ENCODE measurements at places on chromosomes 1 and 21. TPM values are rescaled to one million over a fixed set of nuclear protein-coding genes. Genes with fewer than 3 reads are reported as not detected.

The CFHR3 gene
- 0.39 TPM for total RNA-seq

DNA sequence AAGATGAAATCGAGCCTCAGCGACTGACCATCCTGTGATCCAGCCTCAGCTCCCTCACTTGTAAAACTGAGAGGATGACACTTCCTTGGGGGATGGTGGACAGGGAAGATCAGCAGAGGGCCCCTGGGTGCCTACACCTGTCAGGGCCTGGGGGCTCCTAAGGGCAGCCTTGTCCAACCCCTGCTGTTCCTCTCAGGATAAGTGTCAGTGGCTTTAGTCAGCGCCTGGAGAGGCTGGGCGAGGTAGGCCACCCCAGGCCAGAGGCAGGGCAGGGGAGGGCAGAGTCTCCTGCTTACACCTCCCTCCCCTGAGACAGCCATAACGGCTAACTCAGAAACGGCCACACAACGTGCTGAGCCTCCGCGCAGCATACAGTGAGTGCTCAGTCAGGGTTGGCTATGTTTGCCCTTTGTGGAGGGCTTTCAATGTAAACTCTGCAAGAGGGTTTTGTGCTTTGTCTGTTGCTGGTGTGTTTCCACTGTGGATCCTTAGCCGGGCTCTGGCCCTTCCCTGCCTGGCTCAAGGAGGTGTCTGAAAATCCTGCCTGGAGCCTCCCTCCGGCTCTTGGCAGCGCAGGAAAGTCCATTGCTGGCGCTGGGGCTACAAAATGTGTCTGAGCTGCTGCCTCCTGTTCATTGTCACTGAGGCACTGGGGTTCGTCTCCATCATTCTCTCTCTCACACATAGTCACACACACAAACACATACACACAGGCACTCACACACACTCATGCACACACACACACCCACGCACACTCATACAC is 588.4 kb downstream of the PTPRU start:
- no peak for DNase-seq

DNA sequence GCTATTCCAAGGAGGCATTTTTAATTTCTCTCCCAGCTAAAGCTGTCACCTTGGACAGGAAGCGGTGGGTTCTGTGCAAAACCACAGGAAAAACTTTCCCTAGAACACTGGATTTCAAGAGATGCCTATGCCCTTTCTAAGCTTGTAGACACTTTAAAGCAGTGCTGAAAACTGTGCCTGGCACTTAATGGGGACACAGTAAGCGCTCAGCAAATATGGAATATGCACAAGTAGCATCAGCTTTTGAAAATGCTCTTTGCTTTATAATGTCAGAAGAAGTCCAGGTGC is 50.9 kb upstream of the TARBP1 start:
- DNase-seq: no peak

The GABPA gene
- 38.9 TPM for total RNA-seq

DNA sequence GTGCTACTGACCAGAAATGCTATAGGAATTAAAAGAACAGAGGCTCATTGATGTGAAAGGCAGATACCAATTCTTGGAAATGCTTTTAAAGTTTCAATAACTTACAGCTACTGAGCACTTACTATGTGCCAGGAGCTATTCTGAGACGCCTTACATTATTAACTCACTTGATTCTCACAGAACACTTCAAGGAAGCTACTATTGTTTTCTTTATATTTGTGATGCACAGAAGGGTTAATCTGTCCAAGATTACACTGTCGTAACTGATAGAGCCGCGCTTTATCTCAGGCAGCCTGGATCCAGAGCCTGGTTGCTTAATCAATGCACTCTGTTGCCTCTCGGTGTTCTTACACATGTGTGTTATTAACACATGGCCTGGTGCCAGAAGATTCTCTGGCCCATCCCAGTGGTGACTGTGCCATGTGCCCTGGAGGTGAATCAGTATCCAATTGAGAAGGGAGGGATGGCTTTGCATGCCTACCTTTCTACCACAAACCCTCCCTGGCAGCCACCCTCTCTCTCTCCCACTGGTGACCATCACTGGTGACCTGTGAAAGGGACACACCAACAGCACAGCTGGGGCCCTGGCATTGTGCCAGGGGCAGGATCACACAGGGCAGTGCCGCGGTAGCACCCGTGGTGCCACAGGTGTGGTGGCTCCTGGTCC is 8.8 kb downstream of the FMO1 start:
- DNase-seq: peak; percentile 21

GRCh38 chr1:191993549-191993948 is 164.7 kb upstream of the RGS18 start:
- DNase-seq: no peak

GRCh38 chr1:69088571-69088970 is 479.2 kb upstream of the LRRC7 start:
- no peak for DNase-seq

DNA sequence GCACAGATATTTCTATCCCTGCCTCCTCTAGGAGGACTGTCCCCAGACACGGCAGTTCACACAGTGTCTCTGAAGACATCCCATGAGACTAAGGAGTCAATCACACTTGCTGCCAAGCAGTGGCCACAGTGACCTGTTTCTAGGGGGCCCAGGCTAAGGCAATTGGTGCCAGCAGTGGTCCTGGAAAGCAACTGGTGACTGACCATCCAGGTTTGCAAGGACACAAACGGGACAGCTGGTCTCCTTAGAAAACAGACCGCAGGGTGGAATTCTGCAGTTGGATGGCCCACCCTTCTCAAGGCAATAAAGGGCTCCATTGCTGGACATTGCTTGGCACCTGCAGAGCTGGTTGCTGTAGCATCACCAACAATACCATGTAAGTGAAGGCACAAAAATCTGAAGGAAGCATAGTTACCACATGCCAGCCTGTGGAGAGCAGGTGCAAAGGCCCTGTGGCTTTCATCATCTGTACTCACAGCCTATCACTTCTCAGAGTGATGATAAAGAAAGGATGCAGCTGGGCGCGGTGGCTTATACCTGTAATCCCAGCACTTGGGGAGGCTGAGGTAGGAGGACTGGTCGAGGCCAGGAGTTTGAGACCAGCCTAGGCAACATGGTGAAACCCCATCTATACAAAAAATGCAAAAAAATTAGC is 81.5 kb downstream of the STUM start:
- DNase-seq: no peak

The RXFP4 gene
- total RNA-seq: not detected

- DNase-seq: no peak
Observed at GRCh38 chr1:68363339-68363738, 86.4 kb downstream of the RPE65 start.

The TINAGL1 gene
- 28.6 TPM for total RNA-seq

GRCh38 chr1:188462837-188463236 is 1634.1 kb downstream of the PLA2G4A start:
- DNase-seq: no peak

DNA sequence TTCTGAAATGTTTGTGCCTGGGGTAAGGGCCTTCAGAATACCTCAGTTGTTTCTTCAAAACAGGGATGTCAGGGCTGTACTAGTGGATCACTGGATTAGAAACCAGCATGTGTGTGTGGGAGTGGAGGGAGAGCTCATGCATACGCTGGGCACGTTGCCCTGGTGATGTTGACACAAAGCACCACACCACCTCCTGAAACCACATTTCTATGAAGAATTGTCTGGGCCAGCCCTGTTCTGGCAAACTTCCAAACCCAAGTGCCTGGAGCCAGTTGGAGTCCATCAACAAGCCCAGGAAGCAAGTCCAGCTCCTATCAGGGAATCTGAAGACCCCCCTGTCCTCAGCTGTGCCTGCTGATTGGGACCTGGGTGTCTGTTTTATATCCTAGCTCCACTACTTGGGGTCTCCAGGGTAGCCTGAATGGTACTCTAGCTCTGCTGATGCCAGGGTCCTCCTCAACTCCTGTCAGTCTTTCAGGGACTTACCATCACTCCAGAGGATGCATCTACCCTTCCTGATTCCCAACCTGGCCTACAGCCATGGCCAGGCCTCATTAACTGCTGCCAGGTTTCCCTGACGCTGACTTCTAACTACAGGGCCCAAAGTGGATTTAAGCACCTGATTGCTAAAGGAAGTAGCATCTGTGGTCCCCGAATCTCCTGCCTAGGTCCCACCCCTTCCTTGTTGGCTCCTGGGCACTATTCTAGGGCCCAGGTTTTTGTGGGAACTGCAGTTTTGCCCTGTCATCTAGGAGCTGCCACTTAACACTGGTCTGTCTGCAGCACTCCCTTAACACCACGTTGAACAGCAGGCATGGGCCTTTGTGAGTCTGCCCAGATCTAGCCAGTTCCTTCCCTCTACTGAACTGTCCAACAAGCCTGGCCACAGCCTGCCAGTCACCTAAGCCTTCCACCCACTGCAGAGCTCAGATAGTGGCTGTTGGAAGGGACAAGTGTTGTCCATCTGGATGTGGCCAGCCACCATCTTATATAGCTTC is 45.5 kb downstream of the LPAR3 start:
- DNase-seq: no peak

- no peak for DNase-seq
Observed at GRCh38 chr1:18602533-18603211, 28.0 kb upstream of the PAX7 start.

- no peak for DNase-seq
Observed at GRCh38 chr1:73306899-73307555, 890.9 kb downstream of the LRRIQ3 start.

- DNase-seq: peak; percentile 73
Observed at GRCh38 chr1:84374991-84375696, 23.1 kb upstream of the DNASE2B start.

GRCh38 chr1:66283622-66284041 is 250.3 kb upstream of the SGIP1 start:
- DNase-seq: no peak

The CD58 gene
- total RNA-seq: 18.0 TPM

DNA sequence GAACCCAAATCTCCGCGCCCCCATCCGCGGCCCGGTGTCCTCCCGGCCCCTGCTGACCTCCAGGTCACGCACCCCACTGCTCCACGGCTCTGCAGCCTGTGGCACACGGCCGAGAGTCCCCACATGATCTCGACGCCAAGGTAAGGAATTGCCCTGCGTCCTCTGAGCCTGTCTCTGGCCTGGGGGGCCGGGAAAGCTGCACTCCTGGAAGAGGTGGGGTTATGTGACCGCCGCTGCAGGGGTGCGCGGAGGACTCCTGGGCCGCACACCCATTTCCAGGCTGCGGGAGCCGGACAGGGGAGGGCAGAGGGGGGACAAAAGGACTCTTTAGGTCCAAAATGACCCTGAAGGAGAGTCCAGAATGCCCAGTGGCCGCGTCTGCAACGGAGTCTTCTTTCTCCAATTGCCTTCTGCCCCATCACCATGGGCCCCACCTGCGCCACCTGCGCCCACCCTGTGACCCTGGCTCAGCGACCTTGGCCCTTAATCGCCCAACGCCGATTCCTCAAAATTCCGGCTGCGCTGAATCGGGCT is 997 bp upstream of the SIM2 start:
- DNase-seq: no peak

DNA sequence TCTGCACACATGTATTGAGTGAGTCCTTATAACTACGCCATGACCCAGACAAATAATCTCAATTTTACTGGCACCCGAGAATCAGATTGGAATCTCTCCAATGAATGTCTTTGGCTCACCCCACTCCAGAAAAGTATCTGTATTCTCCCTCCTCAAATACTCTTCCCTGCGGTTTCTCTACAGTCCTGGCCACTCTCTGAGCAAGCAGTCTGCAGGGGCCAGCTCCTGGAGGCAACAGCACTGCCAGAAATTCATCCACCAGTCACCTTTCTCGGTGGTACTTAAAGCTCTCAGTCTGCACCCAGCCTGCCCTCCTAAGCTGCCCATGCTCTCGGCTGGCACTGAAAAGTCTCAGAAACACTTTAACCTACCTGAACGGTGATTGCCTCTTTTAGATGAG is 16.1 kb upstream of the LYST start:
- DNase-seq: no peak

The CHD5 gene
- 1.4 TPM for total RNA-seq

- no peak for DNase-seq
Observed at GRCh38 chr1:207990876-207991582, 80.1 kb upstream of the CD34 start.

DNA sequence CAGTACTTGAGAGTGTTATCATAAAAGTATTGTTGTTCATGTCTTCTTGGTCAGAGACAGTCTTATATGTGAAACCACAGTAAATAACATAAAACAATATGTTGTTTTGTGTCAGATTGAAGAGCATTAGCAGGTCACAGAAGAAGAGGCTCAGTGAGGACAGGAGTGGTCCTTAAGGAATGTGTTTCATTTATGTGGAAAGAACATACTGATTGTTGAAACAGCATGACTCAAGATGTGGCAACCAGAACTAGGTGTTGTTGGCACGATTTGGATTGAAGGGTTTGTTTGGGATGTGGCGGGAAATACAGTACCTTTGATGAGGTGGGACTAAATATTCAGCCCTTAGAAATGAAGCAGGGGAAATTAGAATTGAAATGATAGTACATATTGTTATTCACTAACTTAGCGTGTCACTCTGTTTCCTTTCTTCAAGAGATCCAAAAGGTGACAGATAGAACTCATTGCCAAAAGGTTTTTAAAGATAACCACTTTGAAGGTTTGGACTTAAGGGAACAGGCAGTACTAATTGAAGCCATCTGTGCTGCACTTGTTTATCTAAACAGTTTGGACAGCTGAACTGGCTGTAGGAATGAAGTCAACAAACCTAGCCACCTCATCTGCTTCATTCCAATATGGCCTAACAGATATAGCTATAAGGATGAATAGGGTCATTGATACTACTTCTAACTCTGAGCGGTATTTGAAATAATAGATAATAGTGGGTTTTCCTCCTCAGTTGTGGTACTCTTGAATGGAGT is 14.4 kb downstream of the RALGPS2 start:
- no peak for DNase-seq

DNA sequence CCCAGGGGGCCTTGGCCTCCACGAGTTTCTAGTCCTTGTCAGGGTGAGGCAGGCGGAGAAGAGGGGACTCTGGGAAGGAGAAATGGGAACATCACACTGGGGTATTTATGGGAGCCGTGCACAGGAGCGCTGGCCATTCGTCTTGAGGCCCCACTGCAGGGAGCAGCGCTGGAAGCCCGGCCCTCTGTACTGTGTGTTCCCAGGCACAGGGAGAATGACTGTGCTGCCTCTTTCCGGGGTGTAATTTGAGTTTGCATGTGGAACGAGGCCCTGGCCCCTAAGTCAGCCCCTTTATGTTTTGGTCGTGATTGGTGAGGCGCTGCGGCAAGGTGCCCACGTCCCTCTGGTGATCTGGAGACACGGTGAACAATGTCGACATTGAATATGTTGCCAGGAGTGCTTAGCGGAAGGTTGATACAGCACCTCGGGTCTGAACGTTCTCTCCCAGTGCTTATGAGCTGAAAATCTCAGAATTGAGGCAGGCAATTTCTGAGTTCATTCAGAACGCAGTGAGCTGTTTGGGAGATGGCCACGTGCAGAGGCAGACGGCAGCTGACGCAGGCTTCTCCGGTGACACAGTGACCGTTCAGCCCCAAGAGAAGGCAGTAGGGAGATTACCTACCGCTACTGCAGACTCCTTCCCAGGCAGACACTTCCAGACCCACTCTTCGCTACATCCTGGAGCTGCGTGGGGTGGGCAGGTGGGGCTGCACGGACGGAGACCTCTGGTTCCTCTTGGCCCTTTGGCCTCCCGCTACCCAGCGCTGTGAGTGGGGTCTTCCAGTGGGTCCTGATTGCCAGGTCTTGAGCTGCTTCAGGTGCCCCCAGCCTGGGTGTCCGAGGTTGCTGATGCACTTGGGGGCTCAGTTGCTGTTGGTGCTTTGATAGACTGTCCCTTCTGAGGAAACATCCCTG is 265.8 kb downstream of the CAMTA1 start:
- no peak for DNase-seq
